ENCODE measurements at places on chromosomes 5 and 9.

GRCh38 chr5:82309091-82309531, 31.0 kb upstream of the RPS23 start:
- no peak for DNase-seq

- DNase-seq: no peak
These were observed 6.3 kb upstream of the MED7 start for GRCh38 chr5:157148734-157149615.

GRCh38 chr9:3962971-3963642, 336.8 kb downstream of the GLIS3 start:
- DNase-seq: peak; percentile 10

DNA sequence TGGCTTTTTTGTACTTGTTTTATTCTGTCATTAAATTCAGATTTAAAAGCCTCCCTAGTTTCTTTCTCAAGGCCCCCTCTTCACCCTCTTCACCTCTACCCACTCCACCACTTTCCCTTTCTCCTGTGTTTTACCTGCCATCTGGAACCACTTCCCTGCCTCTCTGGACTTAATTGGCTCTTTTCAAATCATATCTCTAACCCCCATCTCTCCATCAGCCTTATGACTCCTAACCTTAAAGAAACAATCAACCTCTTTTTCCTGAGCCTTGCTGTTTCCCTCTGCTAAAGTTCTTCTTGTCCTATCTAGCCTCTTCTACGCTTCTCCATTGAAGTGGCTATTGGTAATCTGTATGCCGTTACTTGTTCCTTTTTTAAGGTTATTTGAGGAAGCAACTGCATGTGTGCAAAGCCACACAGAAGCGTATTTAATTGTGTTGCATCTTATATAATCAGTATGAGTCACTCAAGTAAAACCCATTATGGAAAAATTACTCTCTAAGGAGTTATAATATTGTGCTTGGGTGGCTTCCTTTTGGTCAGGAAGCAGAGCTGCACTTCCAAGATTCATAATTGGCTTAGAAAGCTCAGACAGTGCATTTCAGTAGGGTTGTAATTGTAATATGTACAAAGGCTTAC, 653.6 kb upstream of the ITGA1 start:
- DNase-seq: no peak

DNA sequence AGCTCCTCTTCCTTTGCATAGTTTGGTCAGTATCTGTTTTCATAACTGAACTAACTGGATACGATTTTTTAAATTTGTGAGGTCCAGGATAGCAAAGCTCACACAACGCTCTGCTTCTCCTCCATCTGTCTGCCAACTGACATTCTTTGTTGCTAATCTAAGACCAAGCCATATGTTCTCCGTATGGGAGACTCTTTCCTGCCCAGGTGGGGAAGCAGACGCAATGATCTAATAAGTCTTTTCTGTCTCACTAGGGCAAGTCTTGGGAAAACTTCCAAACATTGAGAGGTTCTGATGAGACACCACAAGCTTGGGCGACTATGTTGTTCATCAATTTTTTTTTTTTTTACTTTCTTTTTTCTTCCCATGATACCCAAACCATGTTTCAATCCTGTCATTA, 558.5 kb downstream of the EFNA5 start:
- no peak for DNase-seq

- no peak for DNase-seq
These were observed 58.1 kb upstream of the ZNF354A start for GRCh38 chr5:178788381-178789085.

GRCh38 chr5:443239-444151, 519 bp downstream of the EXOC3 start:
- DNase-seq: peak; percentile 76

- no peak for DNase-seq
These were observed 88.7 kb upstream of the SHB start for GRCh38 chr9:38157711-38158110.

GRCh38 chr5:179852993-179853547, 5.5 kb downstream of the MRNIP start:
- DNase-seq: no peak

GRCh38 chr5:120848883-120849282, 384.8 kb downstream of the PRR16 start:
- no peak for DNase-seq

- no peak for DNase-seq
These were observed 172.3 kb upstream of the PLPPR1 start for GRCh38 chr9:100856238-100856637.
